ENCODE measurements at places on chromosomes 2 and 18. TPM values are rescaled to one million over a fixed set of nuclear protein-coding genes. Genes with fewer than 3 reads are reported as not detected.

GRCh38 chr2:239129147-239129920, 271.5 kb downstream of the HDAC4 start:
- no peak for DNase-seq

GRCh38 chr2:100766806-100767205, 53.1 kb upstream of the NPAS2 start:
- DNase-seq, result no peak

DNA sequence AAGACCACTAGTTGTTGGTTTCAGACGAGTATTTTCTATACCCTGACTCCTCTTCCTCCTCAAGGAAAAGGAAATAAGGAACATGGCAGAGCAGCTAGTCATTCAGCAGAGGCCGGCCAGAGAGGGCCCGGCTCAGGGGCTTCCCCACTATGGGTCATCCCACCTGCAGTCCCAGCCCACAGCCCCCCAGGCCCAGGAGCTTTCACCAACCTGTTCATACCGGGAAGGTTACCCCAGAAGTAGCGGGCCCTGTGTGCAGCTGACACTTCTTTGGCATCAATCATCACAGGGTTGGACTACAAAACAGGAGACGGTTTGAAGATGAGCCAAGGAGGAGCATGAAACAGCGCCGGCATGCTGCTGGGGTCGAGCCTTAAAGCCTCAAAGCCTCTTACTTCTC, 70.5 kb upstream of the POMC start:
- DNase-seq, result no peak

DNA sequence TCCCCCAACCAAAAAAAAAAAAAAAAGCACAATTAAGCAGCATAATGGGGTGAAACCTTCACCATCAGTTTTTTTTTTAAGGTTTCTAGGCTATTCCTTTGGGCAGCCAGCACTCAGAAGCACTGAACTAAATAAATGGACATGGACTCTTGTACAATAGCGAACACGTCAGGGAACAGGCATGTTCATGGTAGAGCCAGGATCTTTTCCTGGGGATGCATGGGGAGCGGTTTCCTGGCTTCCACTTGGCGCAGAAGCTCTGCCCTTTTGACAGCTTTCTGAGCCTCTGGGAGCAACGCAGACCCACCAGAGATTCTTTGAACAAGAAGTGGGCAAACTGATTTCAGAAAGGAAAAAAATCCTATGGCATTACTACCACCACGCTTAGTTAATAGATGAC, 35.0 kb downstream of the ALPK2 start:
- no peak for DNase-seq

DNA sequence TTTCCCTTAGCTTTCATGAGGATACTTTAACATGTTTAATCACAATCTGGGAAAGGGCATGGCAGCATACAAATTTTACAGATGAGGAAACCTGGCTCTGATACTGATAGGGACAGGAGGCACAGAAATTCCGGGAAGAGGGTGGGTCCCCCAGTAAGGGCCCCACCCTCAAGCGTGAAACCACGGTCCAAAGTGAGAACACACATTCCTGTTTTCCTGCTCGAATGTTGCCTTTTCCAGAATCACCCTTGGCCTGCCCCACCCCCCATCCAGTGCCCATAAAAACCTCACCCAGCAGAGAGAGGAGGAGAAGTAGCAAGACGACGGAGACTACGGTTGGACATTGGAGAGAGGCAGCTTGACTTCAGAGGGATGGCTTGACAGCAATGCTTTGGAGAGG, 98.2 kb downstream of the HIBCH start:
- no peak for DNase-seq

GRCh38 chr2:155377931-155378444, 679.5 kb downstream of the KCNJ3 start:
- no peak for DNase-seq

- no peak for DNase-seq
Measured at GRCh38 chr2:42736598-42737322, 27.2 kb downstream of the OXER1 start.

- DNase-seq, result no peak
Measured at GRCh38 chr2:37634914-37635503, 36.4 kb downstream of the CDC42EP3 start.

DNA sequence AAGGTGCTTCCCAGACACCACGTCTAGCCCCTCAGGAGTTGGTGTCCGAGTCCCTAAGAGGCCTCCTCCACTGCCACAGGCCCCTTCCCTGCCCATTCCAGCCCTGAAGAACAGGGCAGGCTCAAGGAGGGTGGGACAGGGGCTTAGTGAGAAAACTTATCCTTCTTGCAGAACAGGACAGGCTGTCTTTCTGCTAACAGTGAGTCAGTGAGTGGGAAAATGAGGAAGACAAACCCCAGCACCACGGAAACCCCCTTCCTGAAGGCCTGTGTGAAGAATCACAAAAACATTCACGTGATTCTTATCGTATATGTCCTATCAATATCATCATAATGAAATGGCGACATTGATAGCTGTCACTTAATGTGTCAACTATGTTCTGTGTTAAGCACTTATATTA, 9.8 kb downstream of the FZD7 start:
- DNase-seq, result no peak

- DNase-seq, result no peak
Measured at GRCh38 chr2:106053116-106053515, 141.0 kb downstream of the UXS1 start.

DNA sequence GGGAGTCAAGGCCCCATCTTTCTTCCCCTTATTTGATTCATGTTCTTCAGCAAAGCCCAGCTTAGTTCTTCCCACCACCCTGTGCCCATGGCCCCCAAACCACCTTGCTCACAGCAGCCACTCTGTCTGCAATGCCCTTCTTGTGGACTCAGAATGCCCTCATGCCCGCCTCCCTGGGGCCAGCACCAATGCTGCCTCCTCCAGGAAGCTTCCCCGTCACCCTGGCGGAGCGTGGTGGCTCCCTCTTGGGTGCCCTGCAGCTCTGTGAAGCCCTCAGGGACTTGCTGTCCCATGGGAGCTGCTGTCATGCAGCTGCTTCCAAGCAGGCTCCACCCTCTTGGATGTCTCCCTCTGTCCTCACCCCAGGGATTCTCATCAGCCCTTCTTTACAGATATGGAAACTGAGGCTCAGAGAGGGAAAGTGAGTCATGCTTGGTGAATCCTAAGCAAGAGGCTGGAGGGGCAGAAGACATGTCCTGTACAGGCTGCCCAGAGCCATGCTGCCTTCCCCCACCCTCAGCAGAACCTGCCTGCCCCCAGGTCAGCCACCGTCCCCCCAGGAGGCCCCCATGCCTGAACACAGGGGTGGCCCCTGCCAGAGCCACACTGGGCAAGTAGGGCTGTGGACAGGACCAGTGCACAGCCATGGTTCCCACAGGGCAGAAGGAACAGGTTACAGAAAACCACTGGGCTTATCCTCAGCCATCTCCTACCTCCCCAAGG, 11.8 kb upstream of the DUSP2 start:
- DNase-seq, result peak; percentile 71

DNA sequence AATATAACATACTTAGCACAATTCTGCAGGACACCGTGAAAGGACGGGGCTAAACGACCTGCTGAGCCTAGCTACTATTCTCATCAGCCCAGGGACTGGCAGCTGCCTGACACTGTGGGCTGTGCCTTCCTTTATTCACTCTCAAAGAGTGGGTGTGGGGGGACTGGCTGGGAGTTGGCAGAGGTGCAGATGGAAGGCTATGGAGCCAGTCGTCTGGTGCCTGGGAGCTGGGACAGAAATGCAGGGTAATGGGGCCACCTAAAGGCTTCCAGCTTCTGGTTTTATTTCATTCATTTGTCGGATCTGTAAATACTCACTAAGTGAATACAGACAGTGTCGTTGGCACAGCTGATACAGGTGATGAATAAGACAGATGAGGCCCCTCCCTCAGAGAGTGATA, 56.0 kb upstream of the NFU1 start:
- no peak for DNase-seq

- no peak for DNase-seq
Measured at GRCh38 chr18:70461323-70462077, 172.7 kb downstream of the SOCS6 start.

DNA sequence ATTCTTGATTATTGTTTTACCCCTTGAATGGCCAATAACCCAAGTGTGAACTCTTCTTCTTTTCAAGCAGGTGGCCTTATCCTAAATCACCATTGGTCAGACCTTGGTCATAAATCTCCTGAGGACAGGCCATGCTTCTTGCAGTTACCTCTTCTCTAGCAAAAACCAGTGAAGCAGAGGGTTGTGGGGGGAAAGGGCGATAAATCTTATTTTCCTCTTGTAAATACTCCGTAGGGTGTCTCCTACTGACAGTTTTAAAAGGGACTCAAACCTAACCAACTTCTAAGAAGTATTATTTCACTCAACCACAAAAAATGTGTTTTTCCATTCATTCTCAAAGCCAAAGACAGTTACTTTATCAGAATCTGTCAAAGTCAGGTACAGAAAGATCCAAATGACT, 168.1 kb upstream of the RMP24 start:
- no peak for DNase-seq

DNA sequence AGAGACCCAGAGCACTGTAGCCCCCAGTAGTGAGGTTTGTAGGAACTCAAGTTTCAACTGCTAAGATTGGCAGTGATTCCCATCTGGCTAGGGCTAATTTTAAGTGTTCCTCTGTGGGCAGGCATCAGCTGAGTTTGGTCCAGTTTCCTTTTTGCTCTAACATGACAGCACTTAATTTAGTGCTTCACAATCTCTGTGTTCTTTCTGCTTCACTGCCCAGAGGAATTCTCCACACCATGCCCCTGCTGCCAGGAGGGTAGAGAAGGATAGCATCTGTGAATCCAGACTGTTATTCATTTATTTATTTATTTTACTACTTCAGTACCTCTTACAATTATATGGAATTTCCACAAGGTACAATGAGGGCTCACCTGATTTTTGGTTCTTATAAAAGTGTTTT, 549.9 kb upstream of the FSIP2 start:
- no peak for DNase-seq

DNA sequence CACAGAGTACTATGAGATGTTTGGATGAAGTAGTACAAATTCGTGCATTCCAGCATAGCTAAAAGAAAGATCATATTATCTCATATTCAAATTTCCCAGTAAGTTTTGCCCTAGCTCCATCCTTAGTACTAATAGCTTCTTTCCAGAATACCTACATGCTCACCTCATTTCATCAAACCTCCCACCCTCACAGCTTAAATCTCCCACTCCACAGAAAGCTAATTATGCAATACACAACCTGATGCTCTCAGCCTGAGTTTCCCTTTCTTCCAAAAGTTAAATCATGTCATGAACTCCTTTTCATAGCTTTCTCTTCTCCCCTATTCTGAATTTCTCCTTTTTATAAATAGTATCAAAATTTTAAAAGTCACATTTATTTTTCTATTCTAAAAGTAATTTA, 34.6 kb downstream of the DNAH6 start:
- no peak for DNase-seq

GRCh38 chr2:180370511-180371205, 363.6 kb upstream of the CWC22 start:
- DNase-seq, result no peak

DNA sequence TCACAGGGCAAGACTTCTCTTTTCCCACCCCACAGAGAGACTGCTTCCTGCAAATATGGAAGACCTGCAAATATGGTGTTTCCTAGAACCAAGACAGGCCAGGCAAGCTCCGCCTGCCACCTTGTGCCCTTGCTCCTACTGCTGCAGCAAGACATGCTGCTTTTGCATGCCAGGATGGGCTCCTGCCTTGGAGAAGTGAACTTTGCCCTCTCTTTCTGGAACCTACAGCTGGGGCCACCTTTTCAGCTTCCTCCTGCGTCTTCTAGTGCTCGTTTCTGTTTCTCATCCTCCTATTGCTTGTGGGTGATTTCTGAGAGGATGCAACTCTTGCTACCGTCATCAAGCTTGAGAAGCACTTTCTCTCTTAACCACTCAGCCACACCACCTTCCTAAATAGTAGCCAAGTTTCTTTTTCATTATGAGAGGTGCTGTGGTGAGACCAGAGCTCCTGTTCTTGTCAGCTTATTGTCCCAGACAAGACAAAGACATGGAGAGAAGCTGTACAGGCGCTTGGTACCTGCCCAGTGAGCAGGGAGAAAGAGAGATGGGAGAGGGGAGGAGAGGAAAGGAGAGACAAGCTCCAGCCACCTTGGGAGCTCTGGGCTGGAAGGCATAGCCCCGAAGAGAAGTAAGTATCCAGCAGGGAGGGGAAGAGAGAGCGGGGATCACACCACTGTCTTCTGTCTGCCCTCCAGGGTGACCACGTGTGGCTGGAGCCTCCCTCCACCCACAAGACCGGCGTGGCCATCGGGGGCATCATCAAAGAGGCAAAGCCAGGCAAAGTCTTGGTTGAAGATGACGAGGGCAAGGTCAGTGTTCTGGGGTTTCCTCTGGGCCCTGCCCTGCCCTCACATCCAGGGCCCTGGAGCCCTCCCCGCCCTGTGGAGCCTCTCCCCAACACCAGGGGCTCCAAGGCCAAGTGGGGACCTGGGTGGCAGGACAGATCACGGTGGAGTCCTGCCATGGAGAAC, 28.3 kb downstream of the MYO7B start:
- peak; percentile 38 for DNase-seq

GRCh38 chr2:176056406-176056805, 27.4 kb downstream of the EVX2 start:
- no peak for DNase-seq

DNA sequence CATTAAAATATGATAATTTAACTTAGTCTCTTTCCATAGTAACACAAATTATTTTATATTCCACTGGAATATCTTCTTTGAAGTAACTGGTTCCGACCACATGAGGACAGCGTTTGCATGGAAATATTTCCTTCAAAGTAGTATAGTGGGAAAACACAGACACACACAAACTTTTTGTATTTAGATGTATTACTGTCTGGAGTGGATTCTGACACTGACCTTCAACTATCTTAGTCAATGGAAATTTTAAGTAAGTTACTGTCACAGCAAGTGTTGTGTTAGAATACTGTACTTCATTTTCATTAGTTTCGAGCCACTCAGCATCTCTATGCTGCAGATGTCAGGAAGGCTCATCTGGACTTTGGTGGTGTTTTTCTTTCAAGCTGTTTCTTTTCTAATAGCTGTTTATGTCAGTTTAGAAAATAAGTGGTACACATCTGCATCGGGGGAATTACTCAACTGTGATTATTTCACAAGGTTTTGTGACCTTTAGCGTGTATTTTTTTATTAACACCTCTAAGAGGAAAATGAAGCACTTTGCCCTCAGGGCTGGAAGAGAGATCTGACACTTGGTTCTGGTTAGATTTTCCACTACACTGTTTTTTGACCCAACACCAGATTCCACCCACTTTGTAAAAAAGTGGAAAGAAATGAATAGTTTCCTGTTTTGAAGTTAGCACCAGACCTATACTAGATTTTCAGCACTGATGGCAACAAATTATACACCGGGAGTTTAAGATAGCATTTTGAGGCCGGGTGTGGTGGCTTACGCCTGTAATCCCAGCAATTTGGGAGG, 18.9 kb upstream of the THOC1 start:
- DNase-seq, result no peak

The SCRN3 gene
- total RNA-seq, result 21.6 TPM

The CENPA gene
- not detected for total RNA-seq

The C2orf15 gene
- 1.0 TPM for total RNA-seq

The MATN3 gene
- not detected for total RNA-seq

The PKDCC gene
- total RNA-seq, result not detected

The ACMSD gene
- total RNA-seq, result not detected

The DNAJC27 gene
- total RNA-seq, result 15.6 TPM

The KANSL1L gene
- 25.5 TPM for total RNA-seq

The CRYBA2 gene
- not detected for total RNA-seq

The LONRF2 gene
- 0.29 TPM for total RNA-seq

The BMP10 gene
- total RNA-seq, result not detected

The RUFY4 gene
- not detected for total RNA-seq
